Iris pigment epithelial cell (primary cell): ENCODE measurements at places on chromosomes 2 and 18.

DNA sequence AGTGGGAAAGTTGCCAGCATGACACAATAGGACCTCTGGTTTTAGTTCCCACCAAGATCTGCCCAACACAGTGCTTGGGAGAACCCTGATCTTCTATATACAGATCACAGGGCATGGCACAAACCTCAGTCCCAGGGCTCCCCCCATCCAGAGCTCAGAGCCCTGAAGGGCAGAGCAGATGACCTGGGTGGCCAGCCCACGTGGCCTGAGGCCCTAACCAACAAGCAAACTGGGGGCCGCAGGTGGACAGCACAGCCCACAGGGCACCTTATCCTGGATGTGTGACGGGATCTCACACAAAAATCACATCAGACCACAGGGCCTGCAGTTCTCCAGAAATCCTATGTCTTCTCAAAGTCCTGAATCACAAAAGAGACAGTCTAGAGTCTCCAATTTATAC is 34.7 kb downstream of the CRACDL start:
- DNase-seq: no peak

DNA sequence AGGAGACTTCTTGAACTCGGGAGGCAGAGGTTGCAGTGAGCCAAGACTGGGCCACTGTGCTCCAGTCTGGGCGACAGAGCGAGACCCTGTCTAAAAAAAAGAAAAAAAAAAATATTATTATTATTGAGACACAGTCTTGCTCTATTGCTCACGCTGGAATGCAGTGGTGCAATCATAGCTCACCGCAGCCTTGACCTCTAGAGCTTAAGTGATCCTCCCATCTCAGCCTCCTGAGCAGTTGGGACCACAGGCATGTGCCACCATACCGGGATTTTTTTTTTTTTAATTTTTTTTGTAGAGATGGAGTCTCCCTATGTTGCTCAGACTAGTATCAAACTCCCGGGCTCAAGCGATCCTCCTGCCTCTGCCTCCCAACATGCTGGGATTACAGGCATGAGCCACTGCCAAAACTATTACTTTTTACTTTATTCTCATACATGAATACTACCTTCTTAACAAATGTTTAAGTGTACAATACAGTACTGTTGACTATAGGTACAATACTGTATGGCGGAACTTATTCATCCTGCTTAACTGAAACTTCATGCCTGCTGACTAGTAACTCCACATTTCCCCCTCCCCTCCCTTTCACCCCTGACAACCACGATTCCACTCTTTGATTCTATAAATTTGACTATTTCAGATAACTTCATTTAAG is 15.5 kb downstream of the FBXO11 start:
- peak; percentile 96 for DNase-seq

- DNase-seq: no peak
These were observed 29.4 kb upstream of the BMP10 start for GRCh38 chr2:68900496-68901198.

- no peak for DNase-seq
These were observed 236.3 kb upstream of the AGAP1 start for GRCh38 chr2:235257590-235257989.

- DNase-seq: peak; percentile 17
These were observed 130.6 kb upstream of the ZNF236 start for GRCh38 chr18:76691800-76692199.

DNA sequence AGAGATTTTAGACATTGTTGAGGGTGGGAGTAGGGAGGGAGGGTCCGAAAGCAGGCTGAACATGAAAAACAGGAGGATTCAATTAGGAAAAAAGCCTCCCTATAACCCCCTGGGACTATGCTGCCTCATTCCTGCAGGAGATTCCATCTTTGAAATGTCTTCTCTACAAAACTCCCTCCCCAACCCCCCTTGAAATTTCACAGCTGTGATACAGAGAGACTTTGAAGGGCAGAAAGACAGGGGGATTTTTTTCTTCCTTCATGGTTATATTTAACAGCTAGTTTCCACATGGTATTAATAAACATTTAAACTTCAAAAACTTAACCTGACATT is 57.6 kb downstream of the TRIB2 start:
- DNase-seq: no peak

DNA sequence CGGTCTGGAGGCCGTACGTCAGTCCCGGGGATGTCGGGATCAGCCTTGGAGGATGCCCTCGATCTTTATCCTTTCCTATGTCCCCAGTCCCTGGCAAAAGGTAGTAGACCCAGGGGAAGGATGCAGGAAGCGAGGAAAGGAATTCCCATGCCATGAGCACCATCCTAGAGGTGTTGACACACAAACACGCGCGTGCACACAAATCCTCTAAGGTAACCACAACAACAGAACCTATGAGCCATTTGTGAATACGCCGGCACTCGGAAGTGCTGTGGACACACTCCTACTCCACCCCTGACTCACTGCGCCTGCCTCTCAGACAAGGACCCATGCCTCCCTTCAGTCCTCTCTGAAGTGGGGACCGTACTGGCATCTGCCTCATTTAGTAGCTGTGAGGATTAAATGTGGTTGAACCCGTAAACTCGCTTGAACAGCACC is 11.3 kb upstream of the MLPH start:
- peak; percentile 69 for DNase-seq

DNA sequence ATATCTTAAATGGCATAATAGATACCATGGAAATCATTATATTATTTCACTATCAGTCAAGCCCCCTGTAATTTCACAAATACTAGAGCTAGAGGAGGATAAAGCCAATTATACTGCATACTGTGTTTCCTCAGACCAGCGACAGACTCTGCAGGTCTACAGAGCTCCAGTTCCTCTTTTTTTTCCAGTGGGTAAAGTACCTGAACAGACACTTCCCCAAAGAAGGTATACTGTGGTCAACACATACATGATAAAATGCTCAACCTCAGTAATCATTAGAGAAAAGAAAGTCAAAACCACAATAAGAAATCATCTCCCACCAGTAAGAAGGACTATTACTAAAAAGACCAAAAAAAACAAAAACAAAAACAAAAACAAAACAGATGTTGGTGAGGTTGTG is 44.6 kb downstream of the SCN7A start:
- DNase-seq: no peak

DNA sequence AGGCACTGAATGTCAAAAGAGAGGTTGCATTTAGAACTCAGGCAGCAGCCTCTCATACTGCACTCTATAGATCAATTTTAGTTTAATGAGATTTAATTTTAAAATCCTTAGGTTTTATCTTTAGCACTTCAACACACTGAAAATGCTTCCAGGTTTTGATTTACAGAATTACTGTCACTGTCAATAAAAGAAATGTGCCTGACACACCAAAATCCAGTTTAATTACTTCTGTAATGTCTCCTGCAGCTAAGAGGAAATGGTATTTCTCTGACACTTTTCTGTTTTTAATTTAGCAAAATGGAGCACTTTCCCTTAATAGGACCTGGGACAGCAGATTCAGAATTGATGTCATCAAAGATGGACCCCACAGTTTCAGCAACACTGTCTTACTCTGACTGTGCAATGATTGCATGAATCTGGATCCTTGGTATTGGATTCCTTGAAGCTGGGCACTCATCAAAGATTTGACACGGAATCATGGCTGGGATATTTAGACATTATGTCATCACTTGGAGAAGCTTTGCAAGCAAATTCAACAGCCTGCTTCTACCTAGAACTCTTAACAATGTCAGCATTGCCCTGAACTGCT is 576.5 kb downstream of the NRXN1 start:
- DNase-seq: no peak

DNA sequence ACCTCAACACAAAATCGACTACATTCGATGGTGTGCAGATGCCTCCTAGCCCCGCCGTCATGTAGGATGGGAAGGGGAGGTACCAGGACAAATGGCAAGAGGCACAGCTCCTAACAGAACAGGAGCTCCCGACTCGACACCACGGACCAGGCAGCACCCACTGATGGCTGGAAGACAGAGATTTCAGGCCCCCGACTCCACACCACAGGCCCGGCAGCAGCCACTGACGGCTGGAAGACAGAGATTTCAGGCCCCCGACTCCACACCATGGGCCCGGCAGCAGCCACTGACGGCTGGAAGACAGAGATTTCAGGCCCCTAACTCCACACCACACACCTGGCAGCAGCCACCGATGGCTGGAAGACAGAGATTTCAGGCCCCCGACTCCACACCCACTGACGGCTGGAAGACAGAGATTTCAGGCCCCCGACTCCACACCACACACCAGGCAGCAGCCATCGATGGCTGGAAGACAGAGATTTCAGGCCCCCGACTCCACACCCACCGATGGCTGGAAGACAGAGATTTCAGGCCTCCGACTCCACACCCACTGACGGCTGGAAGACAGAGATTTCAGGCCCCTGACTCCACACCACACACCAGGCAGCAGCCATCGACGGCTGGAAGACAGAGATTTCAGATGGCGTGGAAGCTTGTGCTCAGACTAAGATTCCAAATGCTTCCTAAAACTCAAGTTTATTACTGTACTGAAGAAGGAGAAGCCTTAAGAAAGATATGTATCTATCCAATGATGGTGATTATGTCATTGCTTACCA is 135.5 kb downstream of the EIPR1 start:
- DNase-seq: no peak
